Islet precursor cell (in vitro differentiated cells): ENCODE measurements at places on chromosomes 3 and 15.

DNA sequence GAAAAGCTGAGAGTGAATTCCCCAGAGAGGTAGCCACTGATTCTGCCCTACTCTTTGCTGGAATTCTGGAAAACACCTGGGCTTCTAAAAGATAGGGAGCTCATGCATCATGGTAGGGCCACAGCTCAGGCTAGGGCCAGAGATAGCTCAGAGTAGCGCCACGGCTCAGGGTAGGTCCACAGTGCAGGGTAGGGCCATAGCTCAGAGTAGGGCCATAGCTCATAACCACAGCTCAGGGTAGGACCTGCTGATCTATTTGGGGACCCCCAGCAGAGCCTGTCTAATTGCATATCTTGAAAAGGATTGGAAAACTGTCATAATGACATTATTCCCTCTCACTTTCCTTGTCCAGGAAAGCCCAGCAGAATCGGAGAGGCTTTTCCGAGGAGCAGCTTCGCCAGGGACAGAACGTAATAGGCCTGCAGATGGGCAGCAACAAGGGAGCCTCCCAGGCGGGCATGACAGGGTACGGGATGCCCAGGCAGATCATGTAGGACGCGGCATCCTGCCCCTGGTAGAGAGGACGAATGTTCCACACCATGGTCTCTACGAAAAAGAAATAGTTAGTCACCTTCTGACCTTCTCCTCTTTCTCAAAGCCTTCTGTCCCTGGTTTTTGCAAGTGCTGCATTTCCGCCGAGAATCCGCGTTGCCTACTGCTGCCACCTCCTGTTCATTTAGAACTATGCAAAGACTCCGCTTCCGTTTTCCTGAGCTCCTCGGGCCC, 14.5 kb downstream of the TAGLN3 start:
- peak; percentile 80 for DNase-seq

DNA sequence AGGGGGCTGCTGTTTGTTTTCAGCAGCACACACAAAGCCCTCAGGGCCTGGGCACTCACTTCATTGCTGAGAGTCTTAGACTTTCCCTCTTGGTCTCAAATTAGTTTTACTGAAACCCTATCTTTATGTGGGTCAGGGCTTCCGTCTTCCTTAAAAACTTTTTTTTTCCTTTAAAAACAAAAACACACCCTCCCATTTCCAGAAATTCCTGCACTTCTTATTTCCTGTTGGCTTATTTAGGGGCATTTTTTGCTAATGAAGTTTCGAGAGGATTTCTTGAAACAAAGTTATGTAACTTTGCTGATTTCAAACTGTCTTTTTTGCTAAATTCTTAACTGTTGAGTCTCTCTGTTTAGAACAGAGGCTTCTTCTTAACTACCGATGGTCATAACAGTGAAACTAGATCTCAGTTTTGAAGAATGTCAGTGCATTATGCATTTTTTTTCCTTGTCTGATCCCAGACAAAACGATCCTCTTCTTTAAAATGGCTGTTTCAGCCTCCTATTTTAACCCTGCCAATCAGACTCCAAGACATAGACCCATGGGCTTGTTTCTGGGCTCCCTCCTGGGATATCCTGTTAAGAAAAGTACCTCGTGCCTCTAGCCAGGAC, 23.3 kb downstream of the ANAPC13 start:
- no peak for DNase-seq

GRCh38 chr3:159872374-159873109, 116.1 kb upstream of the IL12A start:
- DNase-seq, result no peak

- peak; percentile 69 for DNase-seq
Observed at GRCh38 chr15:32030795-32031194, 480 bp downstream of the CHRNA7 start.

GRCh38 chr3:191435981-191436380, 25.0 kb upstream of the PYDC2 start:
- DNase-seq, result no peak

DNA sequence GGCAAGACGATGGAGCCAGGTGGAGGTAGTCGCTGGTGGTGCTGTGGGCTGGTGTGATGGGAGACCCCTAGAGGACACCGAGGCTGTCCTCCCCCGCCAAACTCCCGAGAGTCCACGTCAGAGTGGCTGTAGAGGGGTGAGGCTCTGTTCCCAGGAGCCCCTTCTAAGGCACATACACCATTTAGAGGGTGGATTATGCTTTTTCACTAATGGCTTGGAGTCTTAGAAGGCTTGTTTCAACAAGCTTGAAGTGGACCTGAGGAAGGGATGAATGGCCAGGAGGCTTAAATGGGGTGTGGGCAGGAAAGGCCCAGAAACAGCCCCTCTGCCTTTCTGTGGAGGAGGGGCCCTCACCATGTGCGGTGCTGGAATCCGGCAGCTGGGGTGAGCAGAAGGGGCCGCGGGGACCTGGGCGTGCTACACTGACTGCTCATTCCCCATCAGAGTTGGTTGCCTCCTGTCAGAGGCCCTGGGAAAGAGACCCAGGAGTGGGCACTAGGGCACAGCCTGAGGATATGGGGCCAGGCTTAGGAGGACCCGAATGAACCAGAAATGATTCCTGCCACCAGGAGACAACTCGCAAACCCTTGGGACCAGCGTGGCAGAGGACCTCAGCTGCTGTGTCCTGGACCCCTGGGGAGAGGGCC, 66.2 kb downstream of the FEM1B start:
- DNase-seq, result no peak

DNA sequence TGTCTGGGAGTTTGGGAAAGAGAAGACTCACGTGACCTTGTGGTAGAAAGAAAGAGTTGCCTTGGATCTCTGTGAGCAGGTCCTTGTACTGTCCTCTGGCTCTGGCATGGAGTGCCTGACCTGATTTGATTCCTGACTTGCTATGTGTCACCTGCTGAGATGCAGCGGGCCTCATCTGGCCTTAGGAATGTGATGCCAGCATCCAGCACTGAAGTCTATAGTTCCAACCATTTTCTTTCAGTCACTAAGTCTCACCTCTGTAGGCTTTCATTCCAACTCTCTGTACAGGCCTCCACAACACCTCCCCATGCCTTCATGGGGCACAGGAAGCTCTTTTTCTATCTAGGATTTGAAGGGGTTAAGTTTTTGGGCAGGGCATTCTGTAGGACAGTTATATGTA, 12.1 kb upstream of the OXSR1 start:
- peak; percentile 43 for DNase-seq
